Stimulated activated CD4-positive, alpha-beta T cell treated with anti-CD3 and anti-CD28 coated beads, Interleukin-12 subunit alpha, Interleukin-12 subunit beta, amount 100 ng/mL, for 48 hours (primary cell): ENCODE measurements at places on chromosomes 7 and 10.

GRCh38 chr7:7732621-7733281 is 14.3 kb upstream of the RPA3 start:
- no peak for DNase-seq

- no peak for DNase-seq
These were observed 4.4 kb upstream of the FKBP9 start for GRCh38 chr7:32952876-32953275.

- no peak for DNase-seq
These were observed 66.0 kb downstream of the JCAD start for GRCh38 chr10:29993319-29993915.

DNA sequence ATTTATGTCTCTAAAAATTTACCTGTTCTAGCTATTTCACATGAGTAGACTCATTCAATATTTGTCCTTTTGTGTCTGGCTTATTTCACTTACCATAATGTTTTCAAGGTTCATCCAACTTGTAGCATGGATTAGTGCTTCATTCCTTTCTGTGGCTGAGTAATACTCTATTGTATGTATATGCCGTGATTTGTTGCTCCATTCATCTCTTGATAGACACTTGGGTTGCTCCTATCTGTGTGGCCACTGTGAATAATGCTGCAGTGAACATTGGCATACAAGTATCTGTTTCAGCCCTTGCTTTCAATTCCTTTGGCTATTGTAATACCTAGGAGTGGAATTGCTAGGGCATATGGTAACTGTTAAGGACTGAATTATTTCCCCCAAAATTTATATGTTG is 86.9 kb downstream of the VWC2 start:
- DNase-seq = no peak

- no peak for DNase-seq
These were observed 11.8 kb upstream of the CELF2 start for GRCh38 chr10:11005725-11006427.

DNA sequence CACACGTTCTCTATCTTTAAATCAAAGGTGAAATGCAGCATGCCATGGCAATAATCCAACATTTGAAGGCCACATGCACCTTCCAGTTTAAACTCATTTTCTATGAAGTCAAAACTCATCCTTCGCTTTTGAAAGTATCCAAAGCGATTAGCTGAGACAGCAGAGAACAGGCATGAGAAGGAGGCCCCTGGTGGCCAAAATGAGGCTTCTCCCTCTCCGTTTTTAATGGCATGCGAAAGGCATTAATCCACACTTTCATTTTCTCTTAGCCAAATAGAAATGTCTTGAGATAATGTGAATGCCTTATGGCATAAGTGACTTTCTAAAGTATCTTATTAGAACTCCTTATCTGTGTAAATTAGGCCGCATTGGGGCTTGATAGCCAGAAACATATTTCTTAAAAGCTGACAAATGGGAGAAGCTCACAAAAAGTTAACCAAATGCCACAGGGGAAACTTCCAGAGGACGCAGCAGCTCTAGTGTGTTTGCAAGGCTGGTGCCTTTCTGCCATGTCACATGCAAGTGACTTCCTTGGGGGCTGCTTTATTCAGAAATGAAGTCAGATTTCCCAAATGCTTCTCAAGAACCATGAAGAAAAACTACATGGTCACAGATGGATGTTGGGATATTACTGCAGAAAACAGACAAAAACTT is 1189.6 kb downstream of the SORCS1 start:
- DNase-seq = no peak

DNA sequence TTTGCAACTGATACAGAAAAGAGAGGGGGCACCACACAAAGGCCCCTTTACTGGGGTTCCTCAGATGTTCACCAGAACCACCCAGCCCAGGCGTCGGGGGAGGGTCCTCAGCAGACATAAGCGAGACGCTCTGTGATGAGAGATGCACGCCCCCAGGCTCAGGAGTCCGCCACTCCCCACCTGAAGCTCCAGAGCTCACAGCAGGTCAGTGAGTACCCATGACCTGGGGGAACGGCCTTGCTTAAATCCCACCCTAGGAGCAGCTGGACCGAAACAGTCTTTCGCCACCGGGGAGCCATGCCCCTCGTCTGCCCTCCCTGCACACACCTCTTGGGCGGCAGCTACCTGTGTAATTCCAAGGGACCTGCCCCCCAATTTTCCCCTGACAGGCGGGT is 2.8 kb downstream of the CRYGN start:
- no peak for DNase-seq
